ENCODE measurements at places on chromosomes 1 and 21. TPM values are rescaled to one million over a fixed set of nuclear protein-coding genes. Genes with fewer than 3 reads are reported as not detected.

The DTL gene
- 0.36 TPM for total RNA-seq

- DNase-seq: no peak
Measured at GRCh38 chr1:56644064-56644918, 823 bp upstream of the PRKAA2 start.

GRCh38 chr1:162040657-162041056 lies 17.0 kb upstream of the OLFML2B start:
- no peak for DNase-seq

The DIO1 gene
- not detected for total RNA-seq
